ENCODE measurements at places on chromosomes 16 and 17.

GRCh38 chr16:54355251-54355650, 68.7 kb upstream of the IRX3 start:
- DNase-seq: no peak

DNA sequence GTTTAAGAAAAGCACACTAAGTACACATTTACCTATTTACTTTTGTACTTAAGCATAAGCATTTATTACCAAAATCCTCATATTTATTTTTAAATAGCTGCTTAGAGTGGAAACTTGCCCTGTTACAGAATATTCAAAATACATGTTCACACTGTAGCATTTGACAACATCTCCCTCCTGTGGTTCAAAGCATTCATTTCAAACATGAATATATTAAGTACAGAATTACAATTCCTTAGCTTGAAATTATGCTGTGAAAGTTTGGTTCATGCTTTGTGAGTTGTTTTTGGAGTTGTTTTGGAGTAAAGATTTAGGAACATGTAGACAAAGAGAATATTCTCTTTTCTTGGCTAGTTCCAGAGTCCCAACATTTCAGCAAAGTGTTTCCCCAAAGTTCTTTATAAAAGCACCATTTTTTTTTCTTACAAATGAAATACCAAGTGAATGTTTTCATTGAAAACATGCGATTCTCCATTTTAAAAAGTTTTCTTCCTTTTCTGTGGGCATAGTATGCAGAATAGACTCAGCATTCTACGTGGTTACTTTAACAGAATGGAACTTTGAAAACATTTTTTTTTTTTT, 33.2 kb downstream of the TUBD1 start:
- no peak for DNase-seq

DNA sequence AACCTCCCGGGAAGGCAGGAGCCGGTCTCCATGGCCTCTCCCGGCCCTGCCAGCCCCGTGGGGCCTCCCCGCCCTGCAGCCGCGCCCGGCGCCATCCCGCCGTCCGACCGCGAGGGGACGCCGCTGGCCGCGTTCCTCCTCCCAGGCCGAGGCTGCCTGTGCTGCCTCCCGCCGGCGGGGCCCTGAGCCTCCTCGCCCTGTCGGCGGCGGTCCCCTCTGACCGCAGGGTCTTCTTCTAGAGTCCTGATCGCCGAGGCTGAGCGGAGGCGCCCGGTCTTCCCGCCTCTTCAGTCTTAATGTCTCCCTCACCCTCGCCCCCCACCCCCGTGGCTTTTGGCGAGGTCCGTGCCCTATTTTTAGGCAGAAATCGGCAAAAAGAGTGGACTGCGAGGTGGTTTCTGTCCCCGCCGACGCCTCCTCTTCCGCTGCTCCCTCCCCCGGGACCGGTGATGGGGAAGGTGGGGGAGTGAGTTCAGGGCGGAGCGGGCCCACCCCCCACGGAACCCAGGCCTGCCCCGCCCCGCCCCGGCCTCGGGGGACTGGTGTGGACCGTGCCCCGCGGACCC, 794 bp upstream of the CPNE7 start:
- no peak for DNase-seq

- no peak for DNase-seq
Observed at GRCh38 chr16:72120026-72120425, 26.4 kb downstream of the DHX38 start.

DNA sequence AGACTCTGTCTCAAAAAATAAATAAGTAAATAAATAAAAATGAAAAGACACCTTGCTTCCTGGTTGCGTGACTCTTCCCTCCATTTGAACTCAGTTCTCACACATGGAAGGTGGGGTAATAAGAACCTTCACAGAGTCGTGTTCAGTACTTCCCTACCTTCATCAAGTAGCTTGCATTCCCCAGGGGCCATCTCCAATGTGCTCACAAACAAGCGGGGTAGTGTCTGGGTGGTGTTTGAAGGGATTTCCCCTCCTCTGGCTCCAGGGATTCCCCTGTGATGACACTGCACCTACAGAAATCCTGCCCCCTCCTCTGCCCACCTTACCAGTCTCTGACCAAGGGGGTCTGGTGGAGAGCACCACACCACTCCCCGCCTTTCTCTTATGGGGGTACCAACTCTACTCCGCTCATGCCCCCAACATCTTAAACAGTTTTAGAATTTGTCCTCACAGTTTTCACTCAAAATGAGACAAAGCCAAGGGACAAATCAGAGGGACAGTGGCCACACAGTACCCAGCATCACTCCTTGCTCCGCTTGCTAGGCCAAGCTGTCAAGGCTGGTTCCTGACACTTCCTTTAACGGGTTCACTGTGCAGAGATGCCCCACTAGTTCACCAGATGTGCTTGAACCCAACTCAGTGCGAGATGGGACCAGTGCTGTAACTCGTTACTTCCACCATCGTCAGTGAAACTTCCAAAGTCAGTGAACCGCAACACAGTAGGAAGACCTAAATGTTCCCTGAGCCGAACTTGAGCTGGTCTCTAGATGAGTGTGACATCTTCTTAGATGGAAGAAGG, 69.1 kb downstream of the COPRS start:
- DNase-seq: no peak

GRCh38 chr16:30927789-30928378, 4.5 kb downstream of the FBXL19 start:
- peak; percentile 87 for DNase-seq

DNA sequence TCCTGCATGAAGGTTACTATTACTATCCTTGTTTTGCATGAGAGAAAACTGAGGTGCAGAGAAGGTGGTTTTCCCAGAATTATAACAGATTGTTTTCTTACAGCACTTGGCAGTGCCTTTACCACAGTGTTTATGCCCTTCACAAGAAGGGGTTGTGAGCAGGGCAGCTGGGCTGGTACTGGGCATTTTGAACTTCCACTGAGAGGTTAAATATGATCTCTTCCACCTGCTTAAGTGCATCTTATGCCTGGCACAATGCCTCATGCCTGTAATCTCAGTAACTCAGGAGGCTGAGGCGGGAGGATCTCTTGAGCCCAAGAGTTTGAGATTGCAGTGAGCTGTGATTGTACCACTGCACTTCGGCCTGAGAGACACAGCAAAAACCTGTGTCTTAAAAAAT, 36.2 kb downstream of the NDE1 start:
- no peak for DNase-seq

DNA sequence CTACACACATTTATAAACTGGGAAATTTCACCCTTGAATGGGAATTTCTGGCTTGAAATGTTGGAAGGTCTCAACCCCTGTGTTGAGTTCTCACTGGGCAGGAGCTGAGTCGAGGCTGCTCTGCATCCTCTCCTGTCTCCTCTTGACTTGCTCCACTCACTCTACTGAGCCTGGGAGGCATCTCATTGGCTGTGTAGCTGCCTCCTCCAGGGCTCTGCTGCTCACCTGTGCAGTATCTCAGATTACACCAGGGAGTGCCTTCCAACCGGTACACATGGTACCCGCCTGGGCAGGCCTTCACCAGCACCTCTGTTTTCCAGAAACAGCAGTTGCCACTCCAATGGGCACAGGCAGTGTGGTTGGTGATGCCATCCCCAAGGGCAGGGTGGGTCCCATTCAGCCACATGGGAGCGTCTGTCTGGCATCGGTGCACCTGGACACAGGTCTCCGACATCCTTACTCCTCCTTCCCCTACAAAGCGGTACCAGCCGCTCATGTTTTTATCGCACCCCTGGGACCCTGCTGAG, 3.7 kb downstream of the GP2 start:
- no peak for DNase-seq

DNA sequence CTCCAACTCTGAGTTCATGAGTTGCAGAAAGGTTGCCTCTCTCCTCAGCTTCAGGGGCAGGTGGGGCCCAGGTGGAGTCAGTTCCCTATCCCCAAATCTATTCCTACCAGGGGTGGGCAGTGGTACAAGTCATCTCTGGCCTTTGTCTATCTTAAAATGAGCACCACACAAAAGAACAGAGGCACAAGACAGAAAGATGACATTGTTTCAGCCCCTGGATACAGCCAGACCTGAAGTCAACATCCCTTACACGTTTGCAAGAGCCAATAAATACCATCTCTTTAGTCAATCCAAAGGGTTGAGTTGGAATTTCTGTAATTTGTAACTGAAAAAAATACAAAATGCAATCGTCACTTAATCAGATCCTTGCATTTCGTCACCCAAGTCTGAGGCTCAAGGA, 32.2 kb downstream of the MMP15 start:
- no peak for DNase-seq

- DNase-seq: no peak
Observed at GRCh38 chr17:57705921-57706695, 39.0 kb downstream of the CCDC182 start.

DNA sequence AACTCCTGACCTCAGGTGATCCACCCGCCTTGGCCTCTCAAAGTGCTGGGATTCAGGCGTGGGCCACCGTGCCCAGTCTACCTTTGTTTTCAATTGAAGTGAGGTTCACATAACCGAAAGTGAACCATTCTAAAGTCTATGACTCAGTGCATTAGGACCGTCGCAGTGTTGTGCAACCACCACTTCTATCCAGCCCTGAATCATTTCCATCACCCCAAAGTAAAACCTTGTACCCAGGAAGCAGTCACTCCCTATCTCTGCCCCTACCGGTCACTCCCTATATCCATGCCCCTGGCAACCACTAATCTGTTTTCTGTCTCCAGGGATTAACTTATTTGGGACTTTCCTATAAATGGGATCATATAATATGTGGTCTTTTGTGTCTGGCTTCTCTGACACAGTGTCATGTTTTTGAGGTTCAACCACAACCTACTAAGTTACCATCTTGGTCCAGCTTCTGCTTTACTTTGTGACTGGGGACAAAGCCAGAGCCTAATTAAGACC, 28.3 kb upstream of the CDC42EP4 start:
- DNase-seq: no peak

DNA sequence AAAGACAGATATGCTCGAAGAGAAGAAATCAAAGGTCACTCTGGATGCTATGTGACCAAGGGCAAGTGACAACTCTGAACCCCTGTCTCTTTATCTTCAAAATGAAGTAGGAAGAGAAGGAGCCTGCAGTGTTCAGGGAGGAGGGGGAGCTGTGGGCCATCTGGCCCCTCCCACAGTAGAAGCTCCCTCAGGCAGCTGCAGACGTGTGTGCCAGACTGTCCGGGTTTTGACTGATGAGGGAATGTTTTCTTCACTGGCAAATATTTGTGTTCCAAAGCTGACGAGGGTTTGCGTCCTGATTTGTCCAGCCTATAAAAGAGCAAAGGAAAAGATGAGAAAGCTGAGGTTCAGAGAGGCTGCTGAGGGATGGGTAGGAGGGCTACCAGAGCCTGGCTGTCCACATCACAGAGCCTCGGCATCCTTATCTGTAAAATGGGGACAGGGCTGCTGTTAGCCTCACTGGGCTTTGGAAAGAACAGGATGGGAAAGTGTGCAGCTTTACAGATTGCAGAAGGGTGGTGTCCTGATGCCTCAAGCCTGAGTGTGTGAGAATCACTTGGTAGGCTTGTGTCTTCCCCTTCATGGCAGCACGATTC, 1.8 kb upstream of the GINS2 start:
- DNase-seq: no peak

DNA sequence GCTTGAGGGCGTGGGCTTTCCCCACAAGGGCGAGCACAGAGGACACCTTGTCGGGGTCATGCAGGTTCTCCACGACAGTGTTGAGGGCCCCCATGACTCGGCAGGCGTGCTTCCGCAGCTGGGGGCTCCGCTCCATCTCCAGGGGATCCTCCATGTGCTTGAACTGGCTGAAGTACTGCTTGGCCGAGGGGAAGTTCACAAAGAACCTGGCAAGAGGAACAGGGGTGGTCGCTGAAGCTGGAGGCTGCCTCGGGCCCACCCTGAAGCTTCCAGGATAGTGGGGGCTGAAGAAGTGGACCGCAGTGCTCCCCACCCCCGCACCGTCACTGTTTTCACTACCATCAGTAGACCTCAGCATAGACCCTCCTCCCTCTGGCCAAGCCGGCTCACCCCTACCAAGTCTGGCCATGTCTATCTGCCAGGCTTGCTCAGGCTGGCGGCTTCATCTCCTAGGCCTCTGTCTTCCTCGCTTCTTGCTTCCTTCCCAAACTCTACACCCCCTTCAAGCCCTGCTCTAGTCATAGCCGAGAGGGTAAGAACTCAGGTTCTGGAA, 5.9 kb downstream of the CYGB start:
- no peak for DNase-seq

GRCh38 chr17:78040440-78041385, 82.2 kb downstream of the TNRC6C start:
- DNase-seq: peak; percentile 53

GRCh38 chr16:76464955-76465620, 187.9 kb downstream of the CNTNAP4 start:
- no peak for DNase-seq
